ENCODE measurements at places on chromosomes 1 and 21.

DNA sequence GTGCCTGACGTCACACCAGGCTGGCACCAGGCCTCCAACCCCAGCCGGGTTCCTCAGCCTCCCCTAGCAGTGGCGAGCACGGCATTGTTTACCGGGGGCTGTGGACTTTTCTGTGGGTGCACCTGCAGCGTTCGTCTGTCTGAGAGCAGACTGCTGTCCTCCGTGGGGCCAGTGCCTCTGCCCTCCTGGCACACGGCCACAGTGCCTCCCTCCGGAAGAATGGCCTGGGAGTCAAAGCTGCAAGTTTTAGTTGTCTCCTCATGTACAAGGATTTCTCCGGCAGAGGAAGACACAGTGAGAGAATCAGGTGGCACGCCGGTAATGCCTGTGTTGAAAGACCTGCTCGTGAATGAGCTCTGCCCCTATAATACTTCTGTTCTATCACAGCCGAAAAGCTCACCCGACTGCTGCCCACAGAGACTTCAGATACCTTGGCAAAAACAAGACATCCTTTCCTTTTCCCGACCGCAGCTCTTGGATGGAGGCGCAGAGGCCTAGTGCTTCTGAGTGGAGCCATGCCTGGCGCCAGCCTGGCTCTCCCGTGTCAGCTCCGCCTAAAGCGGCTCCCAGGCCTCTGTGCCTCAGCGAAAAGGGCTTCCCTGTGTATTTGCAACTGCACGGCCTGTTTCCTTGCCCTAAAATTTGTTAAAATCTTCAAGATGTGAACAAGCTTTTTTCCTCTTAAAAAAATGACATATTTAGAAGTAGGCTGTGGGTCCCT is 71.4 kb downstream of the AGPAT3 start:
- no peak for DNase-seq

DNA sequence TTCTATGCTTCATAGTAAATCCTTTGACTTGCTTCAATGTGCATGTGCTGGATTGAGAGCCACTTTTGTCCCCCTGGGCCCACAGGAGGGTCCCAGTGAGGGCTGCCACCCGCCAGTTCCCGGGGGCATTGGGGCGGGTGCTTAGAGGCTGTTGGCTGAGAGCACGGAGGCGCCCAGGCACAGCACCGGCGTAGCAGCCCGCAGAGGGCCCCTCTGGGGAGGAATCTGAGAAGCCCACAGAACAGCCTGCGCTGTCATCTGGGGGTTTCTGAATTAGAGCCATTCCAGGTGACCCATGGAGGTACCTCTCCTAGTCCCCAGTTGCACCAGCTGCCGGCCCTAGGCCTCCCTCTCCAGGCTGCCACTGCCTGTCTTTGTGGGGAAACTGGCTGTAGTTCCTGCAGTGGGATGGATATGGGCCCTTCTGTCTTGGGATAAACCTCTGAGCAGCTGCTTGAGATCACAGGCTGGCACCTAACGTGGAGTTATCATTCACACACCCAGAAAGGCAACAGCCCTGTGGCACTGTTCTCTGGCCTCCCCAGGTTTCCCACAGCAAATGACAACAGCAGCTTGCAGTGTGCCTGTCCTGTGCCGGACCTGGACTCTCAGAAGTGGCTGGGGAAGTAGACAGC is 39.5 kb downstream of the TMEM51 start:
- DNase-seq, result no peak

- DNase-seq, result no peak
Measured at GRCh38 chr1:33111965-33112364, 31.0 kb downstream of the AZIN2 start.

DNA sequence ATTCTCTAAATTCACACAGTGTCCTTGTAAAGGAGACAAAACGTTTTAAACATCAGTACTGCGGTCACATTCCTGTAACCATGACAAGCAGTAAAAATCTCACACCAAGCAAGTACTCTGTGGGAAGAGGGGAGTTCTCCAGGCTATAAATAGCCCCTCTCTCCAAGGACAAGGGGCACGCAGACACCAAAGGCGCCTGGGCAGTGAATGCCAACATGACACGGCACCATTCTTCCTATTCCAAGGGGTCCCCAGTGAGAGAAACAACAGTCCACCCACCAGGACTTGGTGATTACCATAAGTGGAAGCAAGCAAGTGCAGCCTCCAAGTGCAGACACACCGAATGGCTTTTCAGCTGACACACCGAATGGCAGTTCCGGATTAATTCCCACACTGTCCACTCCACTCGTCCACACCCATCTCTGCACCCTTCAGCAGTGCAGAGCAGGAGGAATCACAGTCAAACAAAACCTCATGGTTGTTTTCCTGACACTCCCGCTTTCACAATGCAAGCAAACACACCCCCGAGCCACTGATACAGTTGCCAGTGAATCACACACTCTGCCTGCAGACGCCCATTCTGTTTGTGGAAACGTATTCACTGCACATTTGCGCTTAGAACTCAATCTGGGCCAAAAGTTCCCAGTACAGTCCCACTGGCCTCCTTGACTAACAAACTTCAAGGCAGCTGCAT is 1.8 kb downstream of the PTTG1IP start:
- DNase-seq, result no peak

DNA sequence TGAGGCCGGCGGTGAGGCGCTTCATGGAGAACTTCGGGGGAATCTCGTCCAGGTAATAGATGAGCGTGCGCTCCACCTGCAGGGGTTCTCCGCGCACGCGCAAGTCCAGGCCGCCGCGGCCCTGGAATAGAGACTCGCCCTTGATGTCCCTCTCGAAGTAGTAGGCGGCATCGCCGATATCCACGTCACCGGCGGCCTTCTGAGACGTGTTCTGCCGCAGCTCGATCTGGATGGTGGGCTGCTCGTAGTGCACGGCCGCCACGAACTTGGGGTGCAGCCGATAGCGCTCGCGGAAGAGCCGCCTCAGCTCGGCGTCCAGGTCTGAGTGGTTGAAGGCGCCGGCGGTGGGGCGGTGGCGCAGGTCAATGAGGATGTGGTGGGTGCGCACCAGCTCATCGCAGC is 726 bp downstream of the TACSTD2 start:
- DNase-seq, result peak; percentile 60

DNA sequence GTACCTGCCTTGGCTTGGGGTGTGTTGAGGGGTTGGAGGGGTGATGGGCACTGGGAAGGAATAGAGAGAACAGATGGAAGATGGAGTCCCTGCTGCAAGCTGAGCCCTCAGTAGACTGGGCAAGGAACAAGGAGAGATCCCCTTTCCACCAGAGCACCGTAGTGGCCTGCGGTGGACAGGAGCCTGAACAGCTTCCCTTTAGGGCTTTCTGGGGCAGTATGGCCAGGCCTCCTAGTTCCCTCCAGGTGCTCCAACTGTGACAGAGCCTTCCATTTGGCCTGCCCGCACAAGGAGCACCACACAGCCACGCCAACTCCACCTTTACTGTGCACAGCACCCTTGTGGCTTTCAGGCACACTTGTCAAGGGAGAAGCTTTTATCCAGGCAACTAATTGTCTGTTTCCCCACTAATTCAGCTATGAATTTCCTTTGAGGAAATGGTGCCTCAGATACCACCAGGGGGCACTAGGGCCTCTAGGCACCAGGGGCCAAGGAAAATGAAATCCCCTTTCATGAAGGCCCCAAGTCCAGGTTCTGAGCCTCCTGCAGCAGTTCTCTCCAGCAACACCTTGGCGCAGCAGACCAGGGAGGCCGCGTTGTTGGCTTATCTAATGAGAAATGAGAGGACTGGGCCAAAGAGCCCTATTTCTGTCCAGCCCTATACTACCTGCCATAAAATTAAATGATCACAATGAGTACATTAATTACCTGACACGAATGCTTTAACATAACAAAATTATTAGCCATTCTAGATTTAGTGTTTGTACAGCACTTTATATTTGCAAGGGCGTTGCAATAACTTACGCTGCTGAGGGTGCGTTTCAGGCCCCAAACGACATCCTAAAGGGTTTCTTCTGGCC is 23.1 kb upstream of the ERI3 start:
- DNase-seq, result peak; percentile 63

GRCh38 chr21:31310750-31311149 is 33.3 kb downstream of the TIAM1 start:
- DNase-seq, result no peak

DNA sequence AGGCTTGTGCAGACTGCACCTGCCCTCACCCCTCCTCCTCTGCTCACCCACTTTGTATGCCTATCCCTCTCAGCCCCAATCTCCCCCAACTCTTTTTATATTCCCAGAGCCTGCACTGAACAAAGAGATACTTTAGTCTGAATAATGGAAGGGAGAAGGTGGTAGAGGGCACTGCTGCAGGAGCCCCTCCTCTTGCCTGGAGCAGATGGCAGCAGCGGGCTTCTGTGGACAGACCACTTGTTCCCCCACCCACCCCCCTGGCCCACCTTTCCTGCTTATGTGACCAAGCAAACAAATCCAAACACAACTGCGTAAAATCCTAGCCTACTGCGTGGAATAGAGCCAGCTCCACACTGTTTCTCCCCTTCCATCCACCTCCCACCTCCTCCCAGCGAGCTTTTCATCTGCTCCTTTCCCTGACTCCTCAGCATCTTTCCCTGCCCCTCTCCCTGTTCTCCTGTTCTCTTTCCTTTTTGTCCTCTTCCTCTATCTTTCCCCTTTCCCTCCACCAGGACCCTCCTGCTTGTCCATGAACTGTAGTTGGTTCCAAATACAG is 27.5 kb downstream of the RGS8 start:
- no peak for DNase-seq

DNA sequence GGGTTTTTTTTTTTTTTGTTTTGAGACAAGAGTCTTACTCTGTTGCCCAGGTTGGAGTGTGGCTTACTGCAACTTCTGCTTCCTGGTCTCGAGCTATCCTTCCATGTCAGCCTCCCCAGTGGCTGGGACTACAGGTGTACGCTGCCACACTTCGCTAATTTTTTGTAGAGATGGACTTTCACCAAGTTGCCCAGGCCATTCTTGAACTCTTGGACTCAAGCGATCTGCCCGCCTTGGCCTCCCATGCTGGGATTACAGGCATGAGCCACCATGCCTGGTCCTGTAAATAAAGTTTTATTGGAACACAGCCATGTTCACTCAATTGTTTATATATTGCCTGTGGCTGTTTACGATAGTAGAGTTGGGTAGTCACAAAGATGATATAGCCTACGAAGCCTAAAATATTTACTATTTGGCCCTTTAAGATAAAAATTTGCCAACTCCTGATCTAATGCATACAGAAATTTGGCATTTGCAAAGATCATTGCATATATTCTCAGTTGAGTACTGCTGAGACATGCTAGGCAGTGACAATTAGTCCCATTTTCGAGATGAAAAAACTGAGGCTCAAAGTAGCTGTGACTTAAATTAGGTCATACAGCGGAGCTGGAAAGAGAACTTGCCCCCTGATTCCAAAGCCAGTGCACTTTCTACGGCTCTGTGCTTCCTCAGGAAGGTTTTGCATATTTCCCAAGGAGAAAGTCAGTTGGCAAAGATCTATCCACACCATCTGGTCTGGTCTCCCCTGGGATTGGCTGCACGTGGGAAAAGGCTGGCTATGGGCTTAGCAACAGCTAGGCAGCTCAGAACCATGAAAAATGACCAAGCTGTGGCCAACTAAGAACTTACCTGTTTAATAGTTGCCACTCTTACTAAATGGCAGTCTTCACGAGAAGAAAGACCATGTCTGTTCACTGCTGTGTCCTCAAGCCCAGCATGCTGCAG is 19.4 kb downstream of the MECR start:
- DNase-seq, result no peak

DNA sequence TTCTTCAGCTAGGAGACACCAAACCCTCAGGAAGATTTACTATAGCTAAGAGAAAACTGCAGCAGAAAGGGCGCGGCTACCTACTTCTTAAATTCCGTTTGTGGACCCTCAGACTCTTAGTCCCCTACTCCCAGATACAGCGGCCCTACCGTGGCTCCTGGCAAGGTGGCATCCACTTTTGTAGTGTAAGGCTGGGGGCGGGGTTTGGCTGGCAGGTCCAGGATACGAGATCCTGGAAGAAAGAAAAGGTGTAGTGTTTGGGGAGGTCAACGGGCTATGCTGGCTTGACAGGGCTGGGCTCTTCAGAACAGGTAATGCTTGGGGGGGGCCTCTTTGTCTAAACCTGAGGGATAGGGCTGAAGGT is 280 bp downstream of the CREB3L4 start:
- DNase-seq, result no peak

DNA sequence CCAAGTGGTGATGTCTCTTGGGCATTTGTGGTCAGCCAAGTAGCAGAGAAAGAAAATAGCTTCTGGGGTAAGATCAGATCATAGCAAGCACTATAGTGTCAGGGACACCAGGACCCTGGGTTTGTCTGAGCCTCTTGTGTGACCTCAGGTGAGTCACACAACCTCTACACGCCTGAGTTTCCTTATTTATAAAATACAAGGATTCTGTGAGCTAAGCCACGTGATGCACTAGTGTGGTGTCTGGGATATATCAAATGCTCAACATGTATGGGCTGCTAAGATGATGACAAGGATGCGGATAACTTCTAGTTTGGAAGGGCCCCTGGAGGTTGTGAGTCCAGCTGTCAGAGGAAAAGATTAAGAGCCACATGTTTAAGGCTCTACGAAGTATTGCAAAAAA is 24.5 kb upstream of the ZNF436 start:
- no peak for DNase-seq

DNA sequence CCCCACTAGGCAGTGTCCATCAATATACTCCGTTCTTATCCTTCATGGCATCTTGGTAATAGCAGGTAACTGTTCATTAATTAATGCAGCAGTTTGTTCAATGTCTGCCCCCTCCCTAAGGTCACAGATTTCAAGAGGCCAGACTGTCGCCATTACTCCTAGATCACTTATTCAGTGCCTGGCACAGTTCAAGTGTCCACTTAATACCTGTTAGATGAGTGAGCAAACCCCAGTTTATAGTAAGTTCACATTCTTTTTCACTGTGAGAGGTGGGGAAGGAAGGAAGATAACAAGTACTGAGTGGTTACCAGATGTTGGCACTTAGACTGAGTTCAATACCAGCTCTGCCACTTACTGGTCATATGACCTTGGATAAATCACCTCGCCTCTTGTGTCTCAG is 36.4 kb downstream of the OPRD1 start:
- DNase-seq, result no peak

DNA sequence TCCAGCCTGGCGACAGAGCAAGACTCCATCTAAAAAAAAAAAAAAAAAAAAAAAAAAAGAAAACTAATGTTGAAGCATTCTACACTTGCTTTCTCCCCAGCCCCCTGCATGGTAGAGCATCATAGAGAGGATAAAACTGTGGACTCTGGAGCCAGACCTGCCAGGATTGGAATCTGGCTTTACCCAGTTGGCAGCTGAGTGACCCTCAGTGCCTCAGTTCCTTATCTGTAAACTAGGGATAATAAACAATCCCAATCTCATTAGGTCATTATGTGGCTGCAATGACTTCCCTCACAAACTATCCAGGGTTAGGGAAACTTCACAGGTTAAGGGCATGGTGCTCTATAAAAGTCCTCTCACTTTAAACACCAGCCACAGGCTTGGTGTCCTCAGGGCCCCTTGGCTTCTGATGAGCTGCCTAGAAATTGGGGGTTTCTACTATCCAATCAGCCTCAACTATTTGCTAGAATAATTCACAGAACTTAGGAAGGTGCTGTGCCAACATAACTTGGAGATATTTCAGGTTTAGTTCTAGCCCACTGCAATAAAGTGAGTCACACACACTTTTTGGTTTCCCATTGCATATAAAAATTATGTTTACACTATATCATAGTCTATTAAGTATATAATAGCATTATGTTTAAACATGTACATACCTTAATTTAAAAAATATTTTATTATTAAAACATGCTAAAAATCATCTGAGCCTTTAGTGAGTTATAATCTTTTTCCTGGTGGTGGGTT is 180.5 kb upstream of the B3GALT2 start:
- DNase-seq, result no peak
